PC-9 (cell line): ENCODE measurements at places on chromosomes 4 and X. TPM values are rescaled to one million over a fixed set of nuclear protein-coding genes. Genes with fewer than 3 reads are reported as not detected.

- no peak for DNase-seq
Measured at GRCh38 chr4:151260526-151260925, 16.4 kb upstream of the PRSS48 start.

RHOXF2B gene
- not detected in 2 replicates for total RNA-seq

DNA sequence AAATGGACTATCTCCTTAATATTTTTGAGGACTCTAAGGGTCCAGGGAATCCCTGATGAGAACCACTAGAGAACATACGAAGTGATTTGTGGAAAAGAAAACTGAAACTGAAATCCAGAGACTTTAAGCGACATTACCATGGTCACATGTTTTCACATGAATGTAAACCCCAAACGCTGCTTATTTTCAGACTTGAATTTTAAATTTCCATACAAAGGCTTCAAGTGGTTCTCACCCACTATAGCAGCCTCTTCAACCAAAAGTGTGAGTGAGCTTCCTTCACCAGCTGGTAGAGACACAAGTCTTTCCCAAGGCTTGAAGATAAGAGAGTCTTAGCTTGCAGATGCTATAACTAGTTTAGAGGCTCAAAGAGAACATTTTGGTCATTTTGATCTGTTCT, 232.7 kb downstream of the MGST2 start:
- DNase-seq, result no peak

ZNF732 gene
- total RNA-seq, result not detected in 2 replicates

DNA sequence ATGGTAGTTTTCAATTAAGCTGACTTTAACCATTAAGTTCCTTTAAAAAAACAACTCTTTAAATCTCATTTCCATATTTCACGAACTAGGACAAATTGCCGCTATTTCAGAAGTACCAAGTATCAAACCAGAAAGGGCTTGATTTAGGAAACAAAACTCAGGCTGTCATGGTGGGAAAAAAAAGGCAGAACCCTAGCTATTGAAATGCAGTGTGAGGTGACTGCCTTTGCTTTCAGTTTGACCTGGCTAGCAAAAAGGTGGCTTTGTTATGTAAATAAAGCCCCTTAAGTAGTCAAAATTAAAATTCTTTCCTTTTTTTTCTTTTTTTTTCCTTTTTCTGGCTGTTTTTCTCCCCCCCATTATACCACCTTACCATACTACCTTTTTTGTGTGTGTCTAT, 40.6 kb upstream of the CYP2U1 start:
- DNase-seq, result no peak

GRCh38 chr4:909821-910220, 22.3 kb downstream of the GAK start:
- DNase-seq, result no peak

KLHL4 gene
- total RNA-seq, result 0.38 and 0.65 TPM in 2 replicates

DNA sequence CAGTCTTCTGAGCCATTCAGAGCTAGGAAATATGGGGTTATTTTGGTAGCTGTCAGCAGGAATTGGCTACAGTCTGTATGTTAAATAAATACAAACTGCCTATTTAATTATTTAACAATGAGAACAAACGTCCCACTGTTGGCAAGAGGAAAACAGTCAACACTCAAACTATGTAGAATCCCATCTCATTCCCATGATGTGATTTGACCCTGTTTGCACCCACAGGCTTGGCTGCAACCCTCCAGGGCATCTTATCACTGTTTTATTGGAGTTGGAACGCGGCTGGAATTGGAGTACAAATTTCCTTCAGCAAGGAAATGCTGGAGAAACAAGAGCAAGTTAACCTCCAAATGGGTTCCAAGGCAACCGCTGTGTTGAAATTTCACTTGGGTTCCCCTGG, 124.0 kb downstream of the KIT start:
- DNase-seq, result no peak

- no peak for DNase-seq
Measured at GRCh38 chrX:47878198-47878597, 41.5 kb downstream of the ZNF81 start.

PDGFRA gene
- total RNA-seq, result not detected in 2 replicates

PCDH18 gene
- total RNA-seq, result 0.15 and 0.40 TPM in 2 replicates

GRCh38 chr4:56863441-56864139, 42.1 kb upstream of the SPINK2 start:
- DNase-seq, result no peak

GRCh38 chrX:150099316-150099715, 161.0 kb upstream of the EOLA2 start:
- no peak for DNase-seq

FAM120C gene
- total RNA-seq, result 21.6 and 22.0 TPM in 2 replicates

DNA sequence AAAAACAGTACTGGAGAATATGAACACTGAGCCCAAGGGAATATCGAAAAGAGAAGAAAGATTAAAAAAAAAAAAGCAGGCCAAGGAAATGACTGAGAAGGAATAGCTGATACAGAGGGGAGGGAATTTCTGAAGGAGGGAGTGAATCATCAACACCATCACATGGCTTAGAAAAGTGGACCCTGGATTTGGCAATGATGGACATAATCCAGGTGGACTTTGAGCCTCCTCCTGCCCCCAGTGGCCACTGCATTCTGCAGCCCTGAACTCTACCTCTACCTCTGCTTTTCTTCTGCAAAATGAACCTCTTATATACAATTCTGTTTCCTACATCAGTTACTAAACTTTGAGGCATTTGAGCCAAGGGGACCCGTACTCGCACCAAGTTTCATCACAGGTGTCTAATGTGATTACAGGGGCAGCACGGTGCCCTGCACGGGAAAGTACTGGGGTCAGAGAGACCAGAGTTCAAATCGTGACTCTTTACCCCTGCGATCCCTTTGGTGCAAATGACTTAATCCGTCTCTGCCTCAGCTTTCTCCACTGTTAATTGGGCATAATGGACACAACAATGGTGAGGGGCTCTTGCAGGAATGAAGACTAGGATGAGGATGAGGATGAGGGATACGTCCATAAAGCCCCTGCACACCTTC, 1.1 kb downstream of the OCIAD2 start:
- peak; percentile 54 for DNase-seq

MID1 gene
- total RNA-seq, result 57.0 and 79.5 TPM in 2 replicates

WWC2 gene
- 42.3 and 46.5 TPM in 2 replicates for total RNA-seq

GRCh38 chr4:138901177-138901576, 114.4 kb upstream of the NOCT start:
- no peak for DNase-seq

DNA sequence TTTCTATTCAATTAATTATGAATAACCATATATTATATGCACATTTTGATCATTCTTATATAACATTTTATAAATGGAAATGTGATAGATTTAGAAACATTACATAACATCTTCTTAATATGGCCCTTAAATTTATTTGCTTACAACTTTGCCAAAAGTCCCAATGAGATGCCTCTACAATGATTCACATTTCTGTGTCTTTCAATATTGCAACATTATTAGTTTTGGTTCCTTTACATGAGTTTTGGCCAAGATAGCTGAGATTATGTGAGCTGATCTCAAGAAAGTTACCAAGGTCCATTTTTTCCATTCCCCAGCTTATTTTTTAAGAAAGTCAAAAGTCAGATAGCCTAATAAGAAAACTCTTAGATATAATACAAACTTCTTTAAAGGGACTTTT, 361.2 kb downstream of the PCDH7 start:
- no peak for DNase-seq

GRCh38 chr4:22338796-22339195, 177.1 kb downstream of the ADGRA3 start:
- DNase-seq, result no peak

DNA sequence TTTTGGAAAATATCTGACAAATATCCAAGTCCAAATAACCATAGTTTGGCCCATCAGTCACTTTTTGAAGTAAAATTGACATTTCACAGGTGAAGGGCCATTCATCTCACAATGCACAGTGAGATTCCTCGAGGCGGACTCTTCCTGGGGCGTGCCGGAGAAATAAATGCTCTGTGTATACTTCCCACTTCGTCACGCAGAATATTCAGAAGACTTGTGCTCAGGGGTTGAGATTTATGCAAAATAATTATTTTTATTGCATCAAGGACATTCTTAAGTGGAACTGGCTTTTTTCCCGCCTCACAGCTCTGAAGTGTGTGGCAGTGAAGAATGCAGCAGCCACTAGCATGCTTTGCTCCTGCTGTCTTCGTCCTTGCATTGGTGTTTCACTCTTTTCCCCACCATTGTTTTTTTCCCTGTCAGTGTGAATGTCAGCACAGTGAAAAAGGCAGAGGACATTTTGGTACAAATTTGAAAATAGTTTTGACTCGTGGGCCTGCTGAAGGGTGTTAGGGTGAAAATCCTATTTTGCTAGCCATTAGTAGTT, 70.6 kb downstream of the FAM193A start:
- no peak for DNase-seq

DNA sequence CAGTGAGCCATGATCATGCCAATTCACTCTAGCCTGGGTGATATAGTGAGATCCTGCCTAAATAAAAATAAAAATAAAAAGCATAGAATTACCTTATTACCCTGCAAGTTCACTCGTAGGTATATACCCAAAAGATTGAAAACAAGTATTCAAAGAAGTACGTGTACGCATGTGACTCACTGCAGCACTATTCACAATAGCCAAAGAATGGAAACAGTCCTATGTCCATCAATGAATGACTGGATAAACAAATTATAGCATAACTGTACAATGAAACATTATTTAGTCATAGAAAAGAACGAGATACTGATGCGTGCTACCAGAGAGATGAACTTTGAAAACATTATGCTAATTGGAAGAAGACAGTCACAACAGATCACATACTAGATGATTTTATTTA, 204.6 kb upstream of the DIAPH2 start:
- DNase-seq, result no peak

CTAG1A gene
- total RNA-seq, result not detected in 2 replicates

DNA sequence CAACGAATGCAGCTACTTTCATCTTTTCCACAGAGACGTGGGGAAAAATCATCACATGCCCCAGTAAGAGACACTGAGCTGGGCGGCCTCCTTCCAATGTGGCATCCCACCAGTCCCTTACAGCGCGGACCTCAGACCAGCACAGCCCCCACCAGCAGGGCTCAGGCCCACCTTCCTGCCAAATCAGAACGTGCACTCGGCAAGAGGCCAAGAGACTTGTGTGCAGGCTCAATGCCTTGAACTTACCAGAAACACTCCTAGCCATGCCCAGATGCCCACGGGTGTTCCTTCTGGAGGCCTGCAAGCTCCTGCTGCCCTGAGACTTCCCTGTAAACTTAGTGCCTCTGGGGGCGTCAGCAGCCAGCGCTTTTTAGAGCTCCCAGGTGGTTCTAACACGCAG, 31.2 kb downstream of the WDR1 start:
- DNase-seq, result no peak

DNA sequence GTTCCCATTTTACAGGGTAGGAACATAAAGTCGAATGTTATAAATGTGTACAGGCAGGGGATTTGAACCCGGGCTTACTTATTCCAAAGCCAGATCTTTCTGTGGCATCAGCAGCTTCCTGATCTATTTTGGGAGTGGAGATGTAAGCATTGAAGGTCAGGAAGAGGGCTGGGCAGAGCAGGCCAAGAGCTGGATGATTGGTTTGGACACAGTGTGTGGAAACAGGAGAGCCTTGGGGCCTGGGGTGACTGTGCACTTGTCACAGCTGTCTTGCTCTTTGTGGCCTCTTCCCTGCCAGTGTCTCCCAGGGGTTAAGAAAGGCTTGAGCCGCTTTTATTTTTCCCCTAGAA, 127.9 kb upstream of the ENPP6 start:
- DNase-seq, result no peak

- no peak for DNase-seq
Measured at GRCh38 chr4:80360900-80361299, 25.4 kb downstream of the CFAP299 start.

DNA sequence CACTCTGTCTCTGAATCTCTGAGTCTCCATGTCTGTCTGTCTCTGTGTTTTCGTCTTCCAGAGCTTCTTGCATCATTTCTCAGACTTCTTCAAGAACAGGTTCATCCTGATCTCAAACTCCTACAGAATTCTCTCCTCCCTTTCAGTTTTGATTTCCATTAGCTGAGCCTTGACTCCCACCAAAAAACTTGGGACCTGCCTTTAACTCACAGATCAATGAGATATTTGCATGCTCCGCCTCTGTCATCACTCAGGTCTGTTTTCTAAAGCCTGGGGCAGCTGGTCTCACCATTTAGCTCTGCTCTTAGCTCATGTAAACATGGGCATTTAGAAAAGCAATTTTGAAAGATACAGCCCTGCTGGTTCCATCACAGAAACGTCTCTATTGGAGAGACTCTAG, 8.6 kb downstream of the DAPP1 start:
- DNase-seq, result no peak

CSAG3 gene
- total RNA-seq, result 41.6 and 52.9 TPM in 2 replicates

- DNase-seq, result no peak
Measured at GRCh38 chrX:16826207-16826606, 39.9 kb downstream of the TXLNG start.

DNA sequence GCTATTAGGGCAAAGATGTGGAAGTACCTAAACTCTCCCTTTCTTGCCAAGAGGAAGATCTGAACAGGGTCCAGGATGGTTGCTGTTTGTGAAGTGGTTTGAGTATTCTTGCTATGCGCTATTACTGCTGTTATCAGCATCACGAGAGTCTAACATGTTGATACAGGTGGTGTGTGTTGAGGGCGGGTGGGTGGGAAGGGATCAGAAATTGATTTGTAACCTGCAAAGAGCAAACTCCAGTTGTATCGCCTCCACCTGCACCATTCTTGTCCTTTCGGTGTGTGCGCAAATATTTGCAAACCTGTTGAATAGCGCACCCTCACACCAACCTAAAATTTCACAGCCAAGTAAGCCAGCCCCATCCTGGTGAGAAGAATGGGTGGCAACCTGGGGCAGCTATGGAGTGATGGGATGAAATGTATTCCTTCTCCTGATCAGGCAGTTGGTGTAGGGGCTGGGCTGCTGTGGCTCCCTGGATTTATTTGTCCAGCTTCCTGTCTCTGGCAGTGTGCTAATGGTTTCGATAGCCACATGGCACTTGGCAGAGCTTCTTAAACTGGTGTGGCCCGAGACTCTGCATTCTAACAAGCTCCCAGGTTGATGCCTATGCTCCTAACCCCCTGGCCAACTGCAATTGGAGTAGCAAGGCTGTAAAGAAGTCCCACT, 102.6 kb upstream of the SCML1 start:
- DNase-seq, result no peak

TLR7 gene
- not detected in 2 replicates for total RNA-seq

DNA sequence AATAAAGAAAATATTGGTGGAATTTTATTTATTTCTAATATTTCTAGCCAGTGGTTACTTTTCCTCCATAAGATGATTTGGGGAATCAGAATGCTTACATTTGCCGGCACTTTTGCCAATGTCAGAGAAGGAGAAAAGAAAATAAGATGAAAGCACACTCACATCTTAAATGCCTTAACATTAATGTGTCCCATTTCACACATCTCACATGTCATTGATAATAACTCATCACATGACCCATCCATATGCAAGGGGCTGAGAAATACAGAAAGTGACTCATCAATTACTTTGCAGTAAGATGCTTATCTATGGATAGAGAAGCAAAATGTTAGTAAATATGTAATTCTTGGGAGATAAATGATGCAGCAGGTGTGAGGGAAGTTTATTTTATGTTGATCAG, 1531.0 kb downstream of the PCDH7 start:
- no peak for DNase-seq

GRCh38 chrX:298993-299392, 17.8 kb downstream of the PLCXD1 start:
- no peak for DNase-seq
